Bronchus fibroblast of lung (primary cell): ENCODE measurements at places on chromosomes 5 and 9. TPM values are rescaled to one million over a fixed set of nuclear protein-coding genes. Genes with fewer than 3 reads are reported as not detected.

The FCN1 gene
- total RNA-seq: not detected in 2 replicates

The DDX4 gene
- not detected in 2 replicates for total RNA-seq

The STX17 gene
- 9.8 and 9.9 TPM in 2 replicates for total RNA-seq

The ARHGEF39 gene
- 15.0 and 16.5 TPM in 2 replicates for total RNA-seq

The GFM2 gene
- total RNA-seq: 25.9 and 29.9 TPM in 2 replicates

The ARL14EPL gene
- total RNA-seq: 0.17 TPM in 1 of 2 replicates, not detected in the other

The IL5 gene
- total RNA-seq: not detected in 2 replicates

The NMUR2 gene
- total RNA-seq: not detected in 2 replicates

The ENHO gene
- total RNA-seq: not detected in 2 replicates

The ANKRA2 gene
- total RNA-seq: 12.3 and 12.9 TPM in 2 replicates
